ENCODE measurements at places on chromosomes 2 and 18.

DNA sequence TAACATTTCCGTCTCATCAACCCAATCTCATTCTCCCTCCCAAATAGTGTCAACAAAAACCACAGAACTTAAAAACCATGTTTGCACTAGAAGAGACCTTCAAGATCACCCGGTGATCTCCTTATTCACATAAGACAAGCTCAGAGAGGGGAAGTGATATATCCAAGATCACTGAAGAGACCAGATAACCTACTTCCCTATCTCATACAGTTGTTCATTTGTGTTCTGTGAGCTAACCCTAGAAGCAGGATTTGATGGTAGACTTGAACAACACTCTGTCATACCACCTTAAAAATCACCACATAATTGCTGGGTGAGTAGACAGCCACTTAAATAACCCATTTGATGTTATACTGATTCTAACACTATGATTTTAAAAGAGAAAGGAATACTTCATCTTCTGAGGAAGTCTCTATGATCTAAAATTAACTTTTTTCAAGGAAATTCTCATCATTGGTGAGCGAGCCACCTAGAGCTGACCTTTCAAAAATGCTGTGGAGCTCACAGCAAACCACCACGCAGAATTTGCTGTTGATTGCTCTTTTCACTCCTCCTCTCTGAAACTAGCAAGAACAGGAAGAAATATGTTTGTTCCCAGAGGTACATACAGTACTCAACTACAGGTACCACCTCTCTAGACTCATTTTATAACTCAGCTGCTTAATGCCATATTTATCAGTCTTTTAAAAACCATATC is 15.1 kb downstream of the AAK1 start:
- DNase-seq: no peak

DNA sequence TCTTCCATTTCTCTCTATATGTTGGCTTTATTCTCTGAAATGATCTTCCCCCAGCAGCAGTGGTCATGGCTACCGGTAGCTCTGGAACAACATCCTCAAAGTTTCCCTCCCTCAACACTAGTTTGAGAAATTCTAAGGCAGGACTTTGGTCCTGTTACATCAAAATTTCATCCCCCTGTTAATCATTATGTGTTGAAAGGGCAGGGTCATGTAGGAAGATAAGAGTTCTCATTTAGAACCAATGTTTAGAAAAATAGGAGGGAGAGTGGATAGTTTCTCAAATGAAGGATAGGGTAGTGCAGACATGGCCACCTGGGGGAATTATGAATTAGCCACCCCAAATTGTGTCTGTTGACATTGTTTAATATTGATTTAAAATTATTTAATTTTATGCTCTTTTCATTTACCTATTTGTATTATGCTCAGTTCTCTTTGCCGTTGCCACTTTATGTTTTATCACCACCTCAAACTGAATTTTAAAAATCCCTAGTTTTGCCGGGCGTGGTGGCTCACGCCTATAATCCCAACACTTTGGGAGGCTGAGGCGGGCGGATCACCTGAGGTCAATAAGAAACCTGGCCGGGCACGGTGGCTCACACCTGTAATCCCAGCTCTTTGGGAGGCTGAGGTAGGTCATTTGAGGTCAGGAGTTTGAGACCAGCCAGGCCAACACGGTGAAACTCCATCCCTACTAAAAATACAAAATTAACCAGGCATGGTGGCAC is 22.3 kb downstream of the EML4 start:
- DNase-seq: no peak

- no peak for DNase-seq
Observed at GRCh38 chr2:62545261-62545660, 39.3 kb upstream of the TMEM17 start.

DNA sequence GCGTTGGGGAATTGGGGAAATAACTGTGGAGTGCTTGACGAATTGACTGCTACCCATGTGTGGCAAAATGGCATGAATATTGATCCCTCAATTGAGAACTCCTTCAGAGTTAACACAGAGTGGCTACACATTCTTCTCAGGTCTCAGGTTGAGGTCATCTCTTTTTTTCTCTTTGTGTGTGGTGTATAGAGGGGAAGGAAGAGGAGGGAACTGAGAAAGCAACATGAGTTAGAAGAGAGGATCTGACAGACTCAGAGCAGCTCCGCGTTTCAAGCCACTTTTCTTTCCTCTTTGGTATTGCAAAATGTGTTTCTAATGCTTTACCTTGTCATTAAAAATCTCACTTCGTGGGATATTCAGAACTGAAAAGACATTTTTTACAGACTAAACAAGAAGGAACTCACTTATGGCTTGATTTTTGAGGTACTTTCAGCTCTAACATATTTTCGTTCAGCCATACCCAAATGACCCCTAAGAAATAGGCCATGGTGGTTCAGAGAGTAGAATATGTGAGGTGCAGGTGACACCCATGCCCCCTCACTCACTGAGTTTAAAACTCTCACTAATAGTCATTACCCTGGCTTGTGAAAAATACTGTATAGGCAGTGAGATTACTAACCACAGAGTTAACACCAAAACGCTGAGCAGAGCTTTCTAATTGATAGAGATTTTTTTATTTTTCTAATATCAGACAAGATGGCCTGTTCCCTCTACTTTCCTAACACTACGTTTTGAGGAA is 22.5 kb downstream of the STAT4 start:
- DNase-seq: no peak

DNA sequence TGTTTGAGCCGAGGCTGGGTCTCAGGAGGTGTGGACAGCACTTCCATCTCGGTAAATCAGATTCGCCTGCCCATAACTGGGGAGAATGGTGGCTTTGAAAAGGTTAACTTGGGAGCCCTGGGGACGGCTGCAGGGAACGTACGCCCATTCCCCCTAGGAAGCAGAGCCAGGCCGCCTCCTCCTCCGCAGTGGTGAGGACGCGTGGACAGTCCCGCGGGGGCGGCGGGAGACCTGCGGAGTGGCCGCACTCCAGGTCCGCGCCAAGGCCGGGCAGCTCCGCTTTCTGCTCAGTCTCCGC is 845 bp upstream of the MYCN start:
- DNase-seq: no peak

DNA sequence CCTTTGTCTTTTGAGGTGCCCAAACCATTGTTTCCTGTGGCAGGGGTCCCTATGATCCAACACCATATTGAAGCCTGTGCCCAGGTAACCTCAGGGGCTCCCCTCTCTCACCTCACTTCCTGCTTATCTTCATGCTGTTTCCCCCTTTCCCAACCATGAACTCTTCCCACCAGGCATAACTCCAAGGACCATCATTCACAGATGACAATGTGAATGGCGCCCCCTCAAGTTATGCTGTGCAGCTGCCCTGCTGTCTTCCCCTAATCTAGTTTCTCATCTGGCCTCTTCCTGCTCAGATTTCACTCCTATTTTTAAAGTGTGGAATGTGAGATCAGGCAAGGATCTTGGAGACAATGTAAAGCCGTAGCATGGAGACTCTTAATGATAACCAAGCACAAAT is 1.4 kb downstream of the GMPPA start:
- DNase-seq: no peak

GRCh38 chr18:36326771-36327170 is 29.3 kb downstream of the FHOD3 start:
- DNase-seq: no peak

GRCh38 chr2:124485659-124486058 is 460.6 kb downstream of the CNTNAP5 start:
- DNase-seq: no peak

DNA sequence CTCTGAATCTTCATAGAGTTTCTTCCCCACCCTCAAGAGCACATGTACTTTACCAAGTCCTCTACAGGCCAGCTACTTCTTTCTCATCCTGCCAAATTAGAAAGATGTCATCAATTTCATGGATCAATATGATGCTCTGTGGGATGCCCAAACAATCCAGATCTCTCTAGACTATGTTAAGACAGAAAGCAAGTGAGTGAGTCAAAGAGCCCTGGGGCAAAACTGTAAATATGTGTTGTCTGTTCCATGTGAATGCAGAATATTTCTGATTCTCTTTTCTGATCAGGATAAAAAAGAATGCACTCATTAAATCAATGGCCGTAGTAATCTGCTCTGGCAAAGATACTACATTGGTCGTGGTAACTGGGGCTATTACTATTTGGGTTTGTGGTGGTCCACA is 53.1 kb upstream of the ROCK2 start:
- no peak for DNase-seq

DNA sequence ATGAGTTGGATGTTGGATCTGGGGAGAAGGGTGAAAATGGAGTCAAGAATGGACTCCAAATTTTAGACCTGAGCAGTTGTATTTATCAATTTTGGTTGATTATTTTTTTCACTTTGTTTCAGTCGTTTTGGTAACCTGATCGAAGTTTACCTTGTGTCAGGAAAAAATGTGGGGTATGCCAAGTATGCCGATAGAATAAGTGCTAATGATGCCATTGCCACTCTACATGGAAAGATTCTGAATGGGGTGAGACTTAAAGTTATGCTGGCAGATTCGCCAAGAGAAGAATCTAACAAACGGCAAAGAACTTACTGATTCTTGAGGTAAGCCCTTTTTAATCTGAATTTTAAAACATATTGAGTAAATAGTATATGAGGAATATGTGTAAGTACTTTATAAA is 13.6 kb downstream of the RBM45 start:
- no peak for DNase-seq

DNA sequence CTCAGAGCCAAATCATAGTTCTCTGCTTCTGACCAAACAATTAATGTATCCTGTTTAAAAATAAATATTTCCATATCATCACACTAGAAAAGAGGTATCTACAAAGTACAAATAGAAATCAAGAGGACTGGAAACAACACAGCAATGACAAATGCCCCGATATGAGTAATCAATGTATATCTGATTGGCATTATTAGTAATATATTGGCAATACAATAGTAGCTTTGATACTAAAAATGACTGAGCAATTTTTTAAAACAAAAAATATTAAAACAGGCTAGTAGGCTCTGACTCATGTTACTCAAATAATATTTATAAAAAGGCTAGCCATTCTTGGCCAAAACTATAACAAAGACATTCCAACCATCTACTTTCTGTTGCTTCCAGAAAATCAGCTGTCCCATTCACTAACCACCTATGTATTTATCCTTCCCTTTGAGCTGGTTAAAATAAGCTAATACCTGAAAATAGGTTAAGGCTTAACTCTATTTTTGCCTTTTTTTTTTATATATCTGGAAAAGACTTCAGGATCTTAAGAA is 13.3 kb downstream of the PPP4R3B start:
- DNase-seq: no peak

DNA sequence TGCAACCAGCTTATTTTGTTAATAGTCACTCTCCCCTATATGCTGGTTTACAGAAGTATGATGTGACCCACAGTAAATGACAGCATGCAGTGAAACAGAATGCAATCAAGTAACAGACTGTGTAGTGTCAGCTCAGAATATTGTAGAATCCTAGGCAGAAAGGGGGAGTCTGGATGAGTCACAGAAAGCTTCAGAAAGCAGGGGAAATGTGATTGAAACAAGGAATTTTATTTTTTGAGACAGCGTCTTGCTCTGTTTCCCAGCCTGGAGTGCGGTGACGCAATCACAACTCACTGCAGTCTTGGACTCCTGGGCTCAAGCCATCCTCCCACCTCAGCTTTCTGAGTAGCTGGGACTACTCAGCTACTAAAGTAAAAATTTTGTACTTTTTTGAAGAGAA is 219.9 kb upstream of the FBXO11 start:
- no peak for DNase-seq

DNA sequence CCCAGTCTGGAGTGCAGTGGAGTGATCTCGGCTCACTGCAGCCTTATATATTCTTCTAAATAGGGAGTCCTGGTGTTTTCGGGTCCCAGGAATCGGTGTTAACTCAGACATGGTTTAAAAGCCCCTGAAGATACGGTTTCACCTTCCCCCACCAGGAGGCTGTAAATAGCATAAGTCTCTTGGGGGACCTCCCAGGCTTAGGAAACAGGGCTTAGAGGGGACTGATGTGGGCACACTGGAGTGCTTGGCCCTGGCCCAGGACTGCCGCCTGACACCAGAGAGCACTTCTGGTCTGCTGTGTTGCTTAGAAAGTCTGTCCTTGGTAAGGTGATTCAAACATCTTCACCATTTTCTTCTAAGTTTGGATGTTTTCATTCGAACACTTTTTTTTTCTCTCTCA is 39.7 kb upstream of the MAP4K4 start:
- DNase-seq: no peak

GRCh38 chr2:228541789-228542188 is 360.3 kb upstream of the SPHKAP start:
- DNase-seq: no peak

GRCh38 chr18:79058007-79058406 is 11.2 kb upstream of the ATP9B start:
- no peak for DNase-seq

DNA sequence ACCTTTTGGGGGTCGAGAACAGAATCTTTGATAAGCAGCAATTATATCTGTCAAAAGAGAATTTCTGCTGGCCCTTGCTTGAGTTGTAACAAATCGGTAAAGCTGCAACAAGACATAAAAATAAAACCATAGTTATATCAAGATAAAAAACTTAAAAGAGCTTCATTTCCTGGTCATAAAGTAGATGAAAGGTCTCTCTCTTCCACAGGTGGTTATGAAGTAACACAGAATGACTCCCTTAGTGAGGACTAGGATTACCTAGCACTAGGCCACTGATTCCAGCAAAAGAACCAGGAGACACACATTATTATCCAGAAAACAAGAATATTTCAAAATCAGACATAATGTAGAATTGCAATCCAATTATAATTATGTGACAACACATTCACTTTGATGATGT is 5.4 kb downstream of the AFG3L2 start:
- DNase-seq: no peak

- peak; percentile 39 for DNase-seq
Observed at GRCh38 chr2:207530160-207531031, 634 bp downstream of the CREB1 start.

- no peak for DNase-seq
Observed at GRCh38 chr18:68267583-68267982, 447.3 kb downstream of the TMX3 start.

DNA sequence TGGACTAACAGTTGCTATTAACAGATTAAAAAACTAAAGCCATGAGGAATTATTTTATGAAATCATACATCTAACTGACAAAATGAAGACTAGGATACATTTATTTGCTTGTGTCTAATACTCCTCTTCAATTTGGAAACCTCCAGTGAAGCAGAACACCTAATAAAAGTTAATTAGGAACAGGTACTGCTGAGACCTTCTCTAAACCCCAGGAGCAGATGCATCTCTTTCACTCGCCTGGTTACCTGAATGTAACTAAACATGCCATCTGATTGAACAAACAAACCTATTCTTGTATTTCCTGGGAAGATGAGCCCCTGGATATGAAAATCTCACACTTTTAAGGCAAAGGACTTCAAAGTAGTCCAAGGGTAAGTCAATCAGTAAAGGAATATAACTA is 898.2 kb downstream of the NRXN1 start:
- peak; percentile 67 for DNase-seq

DNA sequence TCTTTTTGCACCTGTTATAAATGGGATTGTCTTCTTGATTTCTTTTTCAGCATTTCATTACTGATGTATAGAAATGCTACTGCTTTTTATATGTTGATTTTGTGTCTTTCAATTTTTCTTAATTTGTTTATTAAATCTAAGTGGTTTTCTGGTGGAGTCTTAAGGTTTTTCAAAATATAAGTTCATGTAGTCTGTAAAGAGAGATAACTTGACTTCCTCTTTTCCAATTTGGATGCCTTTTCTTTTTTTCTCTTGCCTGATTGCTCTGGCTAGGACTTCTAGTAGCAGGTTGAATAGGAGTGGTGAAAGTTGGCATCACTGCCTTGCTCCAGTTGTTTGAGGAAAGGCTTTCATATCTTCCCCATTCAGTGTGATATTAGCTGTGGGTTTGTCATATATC is 28.6 kb upstream of the GALNT5 start:
- no peak for DNase-seq
